ENCODE measurements at places on chromosomes 3 and 15.
A peak's percentile ranks its signal among the peaks of the same experiment; 100 is the strongest.

- DNase-seq, result no peak
These were observed 91.5 kb upstream of the C3orf80 start for GRCh38 chr3:160133757-160134156.

DNA sequence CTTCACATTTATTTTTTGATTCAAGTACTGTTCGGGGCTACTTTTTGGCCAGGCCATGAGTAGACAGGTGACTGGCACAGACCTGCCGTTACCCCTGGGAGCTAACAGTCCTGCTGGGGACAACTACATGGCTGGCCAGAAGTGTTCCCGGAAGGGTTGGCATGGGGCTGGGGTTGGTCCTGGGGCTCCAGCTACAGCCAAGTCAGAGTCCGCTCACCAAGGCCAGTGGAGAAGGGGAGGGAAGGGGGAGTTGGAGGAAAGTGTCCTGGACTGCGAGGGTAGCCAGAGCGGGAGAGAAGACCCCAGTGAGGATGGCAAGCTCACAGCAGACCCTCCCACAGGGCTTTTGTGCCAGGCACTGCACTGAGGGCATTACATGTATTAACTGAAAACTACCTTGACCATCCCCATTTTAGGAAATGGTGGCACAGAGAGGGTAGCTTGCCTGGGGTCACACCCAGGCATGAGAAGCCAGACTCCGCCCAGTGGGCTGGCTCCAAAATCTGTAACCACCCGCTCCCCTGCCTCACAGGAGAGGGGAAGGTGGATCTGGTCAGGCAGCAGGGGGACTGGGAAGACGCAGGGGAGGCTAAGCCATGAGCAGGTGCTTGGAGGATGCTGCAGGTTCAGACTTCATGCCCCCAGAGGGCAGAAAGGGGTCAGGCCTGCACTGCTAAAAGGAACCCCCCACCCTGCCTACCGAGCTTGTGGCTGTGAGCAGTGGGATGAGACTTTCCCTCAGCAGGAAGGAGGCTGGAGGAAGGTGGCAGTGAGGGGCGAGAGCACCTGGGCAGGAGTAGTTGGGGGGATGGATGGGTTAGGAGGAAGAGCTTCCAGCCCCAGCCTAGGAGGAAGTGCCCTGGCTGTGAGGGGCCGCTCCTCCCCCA is 38.3 kb upstream of the ESYT3 start:
- DNase-seq, result no peak

DNA sequence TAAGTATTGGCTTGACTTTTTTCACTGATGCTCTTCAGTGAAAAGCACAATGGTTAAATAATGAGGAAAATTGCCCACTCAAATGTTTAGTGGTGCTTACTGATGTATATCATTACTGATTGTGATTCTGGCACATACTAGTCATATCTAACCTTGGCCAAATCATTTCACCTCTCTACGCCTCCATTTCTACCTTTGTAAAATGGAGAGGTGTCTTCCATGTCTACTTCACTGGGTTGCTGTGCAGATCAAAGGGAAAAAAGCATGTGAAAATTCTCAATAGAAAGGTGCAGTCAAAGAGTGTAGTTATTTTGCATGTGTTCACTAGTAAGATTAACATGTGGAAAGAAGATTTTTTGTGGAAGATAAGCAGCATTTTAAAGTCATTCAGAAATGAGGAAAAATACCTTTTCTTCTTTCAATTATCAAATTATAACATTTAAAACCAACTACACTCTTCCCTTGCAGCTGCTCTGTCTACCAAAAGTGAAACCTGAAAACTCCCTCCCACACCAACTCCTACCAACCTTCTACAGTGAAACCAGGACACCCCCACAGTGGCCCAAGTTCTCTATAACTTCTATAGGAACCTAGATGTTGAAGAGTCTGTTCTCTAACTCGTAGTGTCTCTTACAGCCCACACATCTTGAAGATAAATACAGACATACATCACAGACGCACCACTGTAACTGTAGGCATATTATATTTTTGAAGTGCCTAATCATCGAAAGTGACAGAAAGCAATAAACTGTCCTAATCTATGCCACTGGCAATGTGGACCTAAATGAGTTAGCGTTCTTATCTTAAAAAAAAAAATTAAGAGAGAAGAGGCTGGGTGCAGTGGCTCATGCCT is 1.4 kb downstream of the CD200R1 start:
- no peak for DNase-seq

- DNase-seq, result peak; percentile 24
These were observed 2.3 kb upstream of the HAPLN3 start for GRCh38 chr15:88897456-88898194.

GRCh38 chr3:119562307-119562961 is 3.0 kb upstream of the CD80 start:
- no peak for DNase-seq

- DNase-seq, result no peak
These were observed 14.8 kb downstream of the CRYGS start for GRCh38 chr3:186529201-186529999.

- DNase-seq, result no peak
These were observed 63.8 kb upstream of the XCR1 start for GRCh38 chr3:46091046-46091445.

- no peak for DNase-seq
These were observed 8.6 kb downstream of the PAK6 start for GRCh38 chr15:40247406-40247971.

DNA sequence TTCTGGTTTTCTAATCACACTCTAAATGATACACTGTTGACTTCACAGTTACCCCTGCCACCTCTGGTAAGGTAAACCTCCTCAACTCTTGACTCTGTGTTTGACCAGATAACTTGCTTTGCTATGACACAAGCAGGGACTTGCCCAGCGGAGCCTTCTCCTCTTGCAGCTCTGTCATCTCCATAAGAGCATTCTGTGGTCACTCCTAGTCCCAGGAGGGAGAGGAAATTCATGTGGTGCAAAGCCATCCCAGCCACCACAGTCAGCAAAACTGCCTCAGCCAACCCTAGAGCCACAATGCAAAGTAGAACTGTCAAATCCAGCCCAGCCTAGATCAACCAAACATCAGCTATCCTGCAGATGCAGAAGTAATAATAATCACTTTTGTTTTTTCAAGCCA is 144.7 kb upstream of the GADL1 start:
- no peak for DNase-seq

DNA sequence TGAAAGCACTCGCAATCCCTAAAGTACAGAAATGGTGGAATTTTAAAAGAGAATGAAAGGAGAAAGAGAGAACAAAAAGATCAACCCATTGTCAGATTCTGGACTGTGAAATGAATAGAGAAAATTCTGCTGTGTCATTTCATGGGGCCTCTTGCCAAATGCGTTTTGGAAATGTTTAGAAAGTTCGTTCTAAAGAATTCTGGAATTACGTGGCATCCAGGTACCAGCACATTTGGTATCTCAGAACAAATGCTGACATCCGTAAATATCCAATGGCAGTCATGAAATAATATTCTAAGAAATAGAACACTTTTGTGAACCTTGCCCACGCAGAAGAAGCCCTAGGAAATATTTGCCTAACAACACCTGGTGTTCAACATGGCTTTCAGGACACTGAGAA is 219.2 kb downstream of the P3H2 start:
- no peak for DNase-seq

GRCh38 chr3:54968546-54969172 is 40.8 kb upstream of the LRTM1 start:
- no peak for DNase-seq

DNA sequence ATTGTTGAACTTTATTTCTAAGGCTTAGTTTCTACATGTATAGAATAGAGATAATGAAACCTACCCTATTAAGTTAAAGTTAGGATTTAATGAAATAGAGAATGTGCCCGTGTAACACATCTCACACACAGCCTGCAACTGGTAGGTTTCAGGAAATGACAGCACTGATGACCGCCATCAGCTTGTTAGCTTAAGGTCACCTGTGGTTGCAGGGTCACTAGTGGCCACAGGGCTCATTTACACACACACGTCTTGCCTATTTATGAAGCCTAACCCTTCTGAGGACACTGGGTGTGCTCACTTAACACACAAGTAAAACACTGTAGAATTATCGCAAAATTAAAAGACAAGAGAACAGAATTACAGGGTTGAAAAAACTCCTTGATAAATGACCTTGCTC is 20.1 kb downstream of the CHRM5 start:
- DNase-seq, result no peak

DNA sequence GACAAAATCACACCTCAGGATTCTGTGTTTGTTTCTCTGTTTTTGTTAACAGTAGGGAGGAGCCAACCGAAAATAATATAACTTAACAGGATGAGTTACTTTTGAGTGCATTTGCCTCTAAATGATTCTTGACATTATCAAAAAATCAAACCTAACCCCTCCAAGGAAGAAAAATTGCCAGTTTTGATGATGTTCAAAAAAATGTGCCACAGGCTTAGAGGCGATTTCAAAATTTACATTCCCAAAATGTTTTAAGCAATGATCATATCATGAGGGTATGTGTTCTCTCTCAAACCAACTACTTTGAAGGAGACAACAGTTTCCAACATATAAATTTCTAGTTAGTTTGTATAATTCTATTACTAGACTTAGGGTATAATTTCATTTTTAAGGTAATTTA is 6.7 kb downstream of the VGLL3 start:
- DNase-seq, result no peak

DNA sequence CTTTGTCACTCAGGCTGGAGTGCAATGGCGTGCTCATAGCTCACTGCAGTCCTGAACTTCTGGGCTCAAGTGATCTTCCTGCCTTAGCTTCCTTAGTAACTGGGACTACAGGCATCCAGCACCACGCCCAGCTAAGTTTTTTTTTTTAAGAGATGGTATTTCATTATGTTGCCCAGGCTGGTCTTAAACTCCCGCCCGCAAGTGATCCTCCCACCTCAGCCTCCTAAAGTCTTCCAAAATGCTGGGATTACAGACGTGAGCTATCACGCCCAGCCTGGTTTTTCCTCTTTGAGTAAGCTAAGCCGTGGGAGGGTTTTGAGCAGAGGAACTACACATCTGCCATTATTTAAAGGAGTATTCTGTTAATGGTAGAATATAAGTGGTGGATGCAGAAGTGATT is 7.4 kb upstream of the LRRFIP2 start:
- no peak for DNase-seq

DNA sequence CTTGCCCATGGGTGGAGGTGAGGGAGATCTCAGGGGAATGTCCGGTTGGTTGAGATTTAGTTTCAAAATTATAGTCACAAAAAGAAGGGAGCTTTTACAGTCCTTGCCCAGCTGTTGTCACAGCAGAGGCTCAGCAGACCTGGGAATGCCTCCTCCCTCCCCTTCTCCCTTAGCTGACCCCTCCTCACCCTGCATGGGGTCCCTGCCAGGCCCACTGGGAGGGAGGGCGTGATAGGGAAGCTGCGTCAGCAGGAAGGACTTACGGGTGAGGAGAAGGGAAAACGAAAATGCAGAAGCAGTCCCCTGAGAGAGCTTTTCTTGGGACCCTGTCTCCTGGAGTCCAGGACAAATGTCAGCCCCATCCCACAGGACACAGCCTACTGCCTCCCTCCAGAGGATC is 18.9 kb downstream of the SCN5A start:
- no peak for DNase-seq

DNA sequence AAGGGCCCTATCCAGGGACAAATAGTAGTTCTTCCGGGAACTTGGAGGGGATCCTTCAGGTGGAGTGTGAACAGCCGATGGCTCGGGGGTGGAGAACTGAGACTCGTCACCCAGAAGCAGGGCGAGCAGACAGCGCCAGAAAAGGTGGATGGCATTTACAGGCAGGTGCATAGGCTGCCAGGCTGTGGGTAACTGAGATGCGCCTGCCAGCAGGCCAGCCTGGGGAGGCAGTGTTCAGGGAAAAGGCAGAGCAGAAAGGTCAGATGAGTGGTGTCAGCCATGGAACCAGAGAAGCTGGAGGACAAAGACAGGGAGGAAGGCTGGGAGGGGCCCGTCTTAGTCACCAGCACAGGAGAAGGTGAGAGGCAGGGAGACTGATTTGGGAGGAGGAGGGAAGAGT is 53.0 kb upstream of the SEC22A start:
- no peak for DNase-seq

DNA sequence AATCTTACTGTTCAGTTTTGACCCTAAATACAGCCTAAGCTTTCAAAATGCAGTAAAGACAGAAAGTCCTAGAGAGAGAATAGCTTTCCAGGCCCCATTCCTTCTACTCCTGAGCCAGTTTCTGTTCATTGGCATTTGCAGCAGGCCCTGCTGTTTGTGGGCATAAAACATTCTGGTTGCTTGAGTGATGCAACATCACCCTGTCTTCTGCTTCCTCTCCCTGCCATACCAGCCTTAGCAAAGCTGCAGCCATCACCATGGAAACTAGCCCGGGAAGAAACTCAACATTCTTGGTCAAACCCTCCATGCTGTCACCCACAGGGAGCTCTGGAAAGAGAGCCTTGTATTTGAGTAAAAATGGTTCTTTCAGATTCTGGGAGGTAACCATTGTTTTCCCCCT is 325.7 kb downstream of the MAGI1 start:
- DNase-seq, result no peak

GRCh38 chr3:98259707-98260106 is 4.3 kb upstream of the OR5H6 start:
- no peak for DNase-seq

DNA sequence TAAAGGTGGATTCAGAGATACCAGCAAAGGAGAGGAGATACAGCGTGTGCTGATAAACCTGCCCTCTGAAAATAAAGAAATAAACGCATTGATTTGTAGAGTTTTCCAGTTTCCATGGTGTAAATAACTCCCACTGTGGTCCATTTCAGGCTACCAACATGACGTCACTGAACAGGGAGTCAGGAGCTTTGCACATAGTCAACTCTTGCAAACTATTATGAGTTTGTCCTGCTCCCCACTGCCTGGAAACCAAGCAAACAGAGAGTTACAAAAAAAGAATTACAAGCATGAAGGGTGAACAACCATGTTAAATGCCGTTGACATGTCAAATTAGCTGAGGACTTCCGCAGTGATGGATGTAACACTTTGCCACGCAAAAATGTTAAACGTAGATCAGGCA is 70.4 kb upstream of the GATA2 start:
- DNase-seq, result no peak

GRCh38 chr3:29281344-29282241 is 722 bp downstream of the RBMS3 start:
- no peak for DNase-seq

DNA sequence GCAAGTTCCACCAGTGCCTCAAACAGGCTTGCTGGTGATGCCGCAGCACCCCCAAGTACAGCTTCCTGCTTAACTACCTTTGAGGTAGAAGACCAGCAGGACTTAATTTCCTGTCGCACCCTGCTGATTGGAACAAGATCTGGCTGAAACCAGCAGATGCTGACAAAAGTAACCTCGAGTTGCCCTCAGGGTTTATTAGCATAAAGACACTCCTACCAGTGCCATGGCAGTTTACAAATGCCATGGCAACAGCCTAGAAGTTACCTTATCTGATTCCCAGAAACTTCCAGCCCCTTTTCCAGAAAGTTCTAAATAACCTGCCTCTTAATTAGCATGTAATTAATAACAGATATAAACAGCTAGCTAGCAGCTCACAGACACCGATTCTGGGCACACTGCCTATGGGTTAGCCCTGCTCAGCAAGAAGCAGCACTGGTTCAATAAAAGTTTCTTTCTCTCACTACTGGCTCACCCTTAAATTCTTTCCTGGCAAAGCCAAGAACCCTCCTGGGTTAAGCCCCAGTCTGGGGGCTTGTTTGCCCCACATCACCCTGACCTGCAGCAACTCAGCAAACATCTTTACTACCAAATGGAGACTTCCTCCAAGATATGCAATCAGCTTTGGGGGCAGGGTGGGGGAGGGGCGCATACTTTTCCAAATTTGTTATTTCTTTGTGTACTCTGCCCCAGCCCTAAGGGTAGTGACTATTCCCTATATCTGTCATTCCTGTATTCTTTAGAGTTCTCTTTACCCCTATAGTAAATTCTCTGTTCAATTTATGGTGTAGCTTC is 54.2 kb downstream of the MAP4 start:
- DNase-seq, result no peak
